ENCODE measurements at places on chromosomes 2 and 18.

GRCh38 chr2:120622886-120623753 is 112.5 kb upstream of the GLI2 start:
- DNase-seq: no peak

- no peak for DNase-seq
These were observed 98.3 kb downstream of the MYCN start for GRCh38 chr2:16038621-16039020.

DNA sequence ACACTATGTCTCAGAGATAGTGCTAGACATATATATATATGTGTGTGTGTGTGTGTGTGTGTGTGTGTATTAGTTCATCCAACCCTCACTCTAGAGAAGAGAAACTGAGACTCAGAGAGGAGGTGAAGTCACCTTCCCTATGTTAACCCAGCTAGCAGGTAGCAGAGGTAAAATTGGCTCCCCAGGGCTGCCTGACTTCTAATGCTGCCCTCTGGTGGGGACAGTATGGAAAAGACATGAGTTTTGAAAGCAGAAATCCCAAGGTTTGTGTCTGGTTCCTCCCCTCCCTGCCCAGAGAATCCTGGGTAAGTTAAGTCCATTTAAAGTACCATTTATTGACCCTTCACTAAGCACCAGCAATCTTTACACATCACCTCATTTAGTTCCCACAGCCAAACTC is 137.7 kb downstream of the THNSL2 start:
- no peak for DNase-seq

DNA sequence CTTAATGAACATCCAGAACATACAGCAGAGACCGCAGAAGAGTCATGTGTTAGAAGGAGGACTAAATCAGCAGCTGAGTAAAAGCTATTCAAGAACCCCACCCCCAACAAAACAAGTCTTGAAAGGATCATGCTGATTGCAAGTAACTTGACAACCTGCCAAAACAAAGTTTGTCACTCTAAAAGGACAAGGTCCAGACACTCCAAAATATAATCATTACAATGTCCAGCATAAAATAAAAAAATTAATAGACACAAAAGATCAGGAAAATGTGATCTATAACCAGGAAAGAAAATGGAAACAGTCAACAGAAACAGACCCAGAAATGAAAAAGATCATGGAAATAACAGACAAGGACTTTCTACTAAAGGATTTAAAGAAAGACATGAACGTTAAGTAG is 28.5 kb downstream of the CCDC88A start:
- no peak for DNase-seq

GRCh38 chr2:159090514-159091201 is 122.2 kb downstream of the TANC1 start:
- no peak for DNase-seq

GRCh38 chr2:196160101-196160500 is 11.3 kb downstream of the STK17B start:
- DNase-seq: no peak

- DNase-seq: no peak
These were observed 109.1 kb downstream of the CYP26B1 start for GRCh38 chr2:72038524-72038923.

DNA sequence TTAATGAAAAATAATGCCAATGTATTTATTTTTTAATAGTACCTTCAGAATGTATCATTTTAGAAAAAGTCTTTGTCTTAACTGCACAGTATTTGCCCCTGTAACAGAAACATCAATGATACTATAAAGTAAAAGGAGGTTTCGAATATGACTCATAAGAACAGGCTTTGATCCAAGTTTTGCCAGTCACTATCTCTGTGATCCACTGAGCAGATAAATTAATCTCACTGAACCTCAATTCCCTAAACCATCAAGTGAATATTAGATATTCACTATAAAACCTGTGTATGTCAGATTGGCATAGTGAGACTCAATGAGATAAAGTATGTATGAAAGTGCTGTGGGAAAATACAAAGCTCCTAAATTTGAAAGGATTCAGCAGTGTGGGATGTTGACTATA is 292.1 kb downstream of the EXOC6B start:
- DNase-seq: no peak

GRCh38 chr2:25437881-25438662 is 96.3 kb upstream of the DNMT3A start:
- no peak for DNase-seq

- DNase-seq: no peak
These were observed 129.6 kb upstream of the NOL4 start for GRCh38 chr18:34354351-34354750.

- DNase-seq: no peak
These were observed 274.7 kb downstream of the RNF144A start for GRCh38 chr2:7191932-7192331.

- no peak for DNase-seq
These were observed 28.3 kb downstream of the DRC1 start for GRCh38 chr2:26429779-26430578.

DNA sequence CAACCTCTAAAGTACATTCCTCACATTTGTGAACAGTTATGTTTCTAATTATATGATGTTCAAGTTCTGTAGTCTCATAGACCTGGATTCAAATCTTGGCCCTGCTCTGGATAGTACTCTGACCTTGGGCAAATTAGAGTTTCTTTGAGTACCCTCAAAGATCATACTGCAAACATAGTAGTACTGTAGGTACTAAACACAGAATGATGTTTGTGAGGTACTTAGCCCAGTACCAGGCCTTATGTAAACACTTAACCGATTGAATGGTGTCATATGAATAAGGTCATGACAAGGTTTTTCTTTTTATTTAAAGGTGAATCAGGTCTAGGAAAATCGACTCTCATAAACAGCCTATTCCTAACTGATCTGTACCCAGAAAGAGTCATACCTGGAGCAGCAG is 19.1 kb downstream of the SEPTIN2 start:
- DNase-seq: no peak

DNA sequence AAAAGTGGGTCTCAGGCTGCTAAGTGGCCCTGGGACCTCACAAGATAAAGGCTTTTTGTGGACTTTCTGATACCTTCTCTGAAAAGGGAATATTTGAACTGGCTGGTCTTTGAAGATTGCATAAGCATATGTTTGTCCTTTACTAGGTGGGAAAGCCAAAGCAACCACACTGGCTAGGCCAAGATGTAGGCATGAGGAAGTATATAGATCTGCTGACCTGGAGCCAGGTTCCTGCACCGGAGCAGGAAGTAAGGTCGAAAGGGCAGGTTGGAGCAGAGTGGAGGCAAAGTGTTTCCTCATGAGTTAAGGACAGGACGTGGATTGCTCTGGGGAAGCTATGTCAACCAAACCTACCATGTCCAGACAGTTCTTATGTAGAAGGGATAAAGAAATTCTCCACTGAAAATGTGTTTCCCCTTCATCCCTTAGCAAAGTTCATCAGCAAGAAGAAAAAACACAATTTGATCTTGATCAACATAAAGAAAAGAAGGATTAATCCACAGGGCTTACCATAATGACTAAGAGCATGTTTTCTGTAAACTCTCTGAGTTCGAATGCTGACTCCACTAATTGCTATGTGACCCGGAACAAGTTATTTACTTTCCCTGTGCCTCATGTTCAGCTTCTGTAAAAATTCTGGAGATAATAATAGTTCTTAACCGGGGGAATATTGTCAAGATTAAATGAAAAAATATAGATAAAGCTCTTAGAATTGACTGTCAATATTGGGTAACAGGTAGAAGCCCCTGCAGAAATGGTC is 156.1 kb upstream of the SRD5A2 start:
- no peak for DNase-seq

GRCh38 chr18:63234432-63234831 is 85.1 kb downstream of the BCL2 start:
- no peak for DNase-seq

DNA sequence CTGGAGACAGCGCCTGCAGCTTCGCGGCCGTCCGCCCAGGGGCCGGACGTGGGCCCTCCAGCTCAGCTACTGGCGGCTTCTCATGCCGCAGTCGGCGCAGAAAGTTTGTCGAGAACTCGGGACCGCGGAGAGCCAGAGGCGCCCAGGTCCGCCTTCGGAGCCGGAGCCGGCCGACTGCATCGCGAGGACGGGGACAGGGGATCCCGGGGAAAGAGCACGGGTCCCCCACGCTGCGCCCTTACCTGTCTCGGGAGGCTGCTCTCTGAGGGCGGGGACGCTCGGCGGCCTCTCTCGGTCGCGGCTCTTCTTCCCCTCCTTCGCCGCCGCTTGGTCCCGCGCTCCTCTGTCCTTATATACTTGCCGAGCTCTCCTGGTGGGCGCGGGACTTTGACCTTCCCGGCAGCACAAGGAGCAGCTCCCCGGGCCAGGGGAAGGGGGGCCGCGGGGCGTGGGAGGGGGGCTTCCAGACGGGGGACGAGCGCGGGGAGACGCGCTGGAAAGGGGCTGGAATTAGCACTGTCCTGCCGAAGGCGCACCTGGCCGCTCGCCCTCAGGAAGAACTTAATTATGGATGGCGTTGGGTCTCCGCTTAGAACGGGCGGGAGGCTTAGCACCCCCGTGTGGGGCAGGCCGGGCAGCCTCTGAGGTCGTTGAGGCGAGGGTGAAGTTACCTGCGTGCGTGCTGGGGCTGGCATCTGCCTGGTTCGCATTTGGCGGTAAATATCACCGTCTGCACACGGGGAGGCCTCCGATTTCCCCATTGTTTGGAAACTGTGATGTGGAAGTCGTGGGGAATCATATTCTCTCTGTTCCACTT is at the start of gene POMC:
TSS of gene POMC (minus strand) at position 325 of the 817 bp plus-strand sequence. CDS start 3,808 bp downstream, outside the sequence.
- DNase-seq: peak; percentile 5

DNA sequence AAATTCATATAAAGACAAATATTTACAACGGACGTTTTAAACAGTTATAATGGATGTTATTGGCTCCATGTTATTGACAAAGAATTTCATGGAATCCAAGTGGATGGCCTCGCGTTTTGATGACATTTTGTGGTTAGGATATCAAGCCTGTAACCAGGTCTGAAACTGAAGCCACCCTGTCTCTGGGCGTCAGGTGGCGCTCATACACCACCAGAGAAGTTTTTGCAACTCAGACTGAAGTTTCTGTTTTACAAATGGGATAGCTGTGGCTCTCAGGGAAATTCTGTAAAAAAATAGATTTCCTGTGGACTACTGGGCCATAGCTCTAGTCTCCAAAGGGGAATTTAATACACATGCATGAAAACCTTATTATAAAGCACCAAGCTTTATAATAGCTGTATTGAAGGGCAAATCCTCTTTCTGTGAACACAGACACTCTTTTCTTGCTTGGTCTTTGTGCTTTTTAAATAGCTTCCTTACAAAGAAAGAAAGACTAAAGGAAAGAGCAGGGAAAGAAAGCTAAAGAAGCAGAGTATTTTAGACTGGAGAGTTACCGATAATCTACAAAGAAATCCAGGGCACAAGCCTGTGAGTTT is 86.7 kb downstream of the C18orf54 start:
- no peak for DNase-seq

- no peak for DNase-seq
These were observed 573.2 kb downstream of the ZEB2 start for GRCh38 chr2:143946436-143947391.

DNA sequence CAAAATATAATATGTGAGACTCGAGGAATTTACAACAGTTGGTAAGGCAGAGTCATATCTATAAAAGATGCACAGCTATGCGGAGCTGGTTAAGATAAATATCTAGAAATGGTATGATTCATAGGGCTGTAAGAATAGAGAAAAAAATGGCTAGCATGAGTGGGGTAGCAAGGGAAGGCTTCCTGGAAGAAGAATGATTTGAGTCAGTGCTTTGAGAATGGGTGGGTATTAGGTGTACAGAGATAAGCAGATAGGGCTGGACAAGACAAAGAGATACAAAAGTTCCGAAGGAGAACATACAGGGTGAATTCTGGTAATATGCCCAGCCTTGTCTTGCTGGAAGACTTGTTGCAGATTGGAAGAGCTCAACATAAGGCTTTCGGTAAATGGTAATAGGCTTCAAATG is 291.5 kb upstream of the CCDC68 start:
- no peak for DNase-seq

DNA sequence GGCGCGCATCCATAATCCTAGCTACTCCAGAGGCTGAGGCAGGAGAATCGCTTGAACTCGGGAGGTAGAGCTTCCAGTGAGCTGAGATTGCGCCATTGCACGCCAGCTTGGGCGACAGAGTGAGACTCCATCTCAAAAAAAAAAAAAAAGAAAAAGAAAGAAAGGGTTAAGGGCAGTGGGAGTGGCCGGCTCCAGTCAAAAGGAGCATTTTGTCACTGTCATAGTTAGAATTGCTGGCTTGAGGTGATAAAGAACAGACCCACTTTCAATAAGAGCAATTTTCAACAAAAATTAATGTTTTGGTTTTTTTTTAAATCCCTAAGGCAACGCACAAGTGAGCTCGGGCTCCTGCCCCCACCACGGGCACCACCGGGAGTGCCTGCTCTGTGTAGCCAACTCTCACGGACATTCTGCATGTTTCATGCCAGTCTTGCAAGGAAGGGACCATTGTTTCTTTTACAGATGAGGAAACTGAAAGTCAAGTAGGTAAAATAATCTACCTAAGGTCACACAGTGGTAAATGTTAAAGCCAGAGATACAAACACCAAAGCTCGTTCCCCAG is 8.5 kb downstream of the CIB4 start:
- DNase-seq: no peak

DNA sequence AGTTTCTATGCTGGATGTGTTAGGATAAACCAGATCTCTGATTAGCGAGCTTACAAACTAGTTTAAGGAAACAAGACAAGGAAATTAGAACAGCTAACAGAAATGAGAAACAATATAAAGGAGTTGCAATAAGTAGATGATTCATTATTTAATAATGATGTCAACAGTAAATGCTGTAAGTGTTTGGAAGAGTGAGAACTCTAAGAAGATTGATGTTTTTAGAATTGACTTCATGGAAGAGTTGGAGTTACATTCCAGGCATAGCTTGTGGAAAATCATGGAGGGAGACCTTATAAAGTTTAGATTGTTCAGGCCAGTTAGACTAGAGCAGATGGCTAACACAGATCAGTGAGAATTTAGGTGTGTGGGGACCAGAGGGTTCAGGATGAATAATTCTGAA is 32.6 kb downstream of the PPP1R1C start:
- DNase-seq: no peak

DNA sequence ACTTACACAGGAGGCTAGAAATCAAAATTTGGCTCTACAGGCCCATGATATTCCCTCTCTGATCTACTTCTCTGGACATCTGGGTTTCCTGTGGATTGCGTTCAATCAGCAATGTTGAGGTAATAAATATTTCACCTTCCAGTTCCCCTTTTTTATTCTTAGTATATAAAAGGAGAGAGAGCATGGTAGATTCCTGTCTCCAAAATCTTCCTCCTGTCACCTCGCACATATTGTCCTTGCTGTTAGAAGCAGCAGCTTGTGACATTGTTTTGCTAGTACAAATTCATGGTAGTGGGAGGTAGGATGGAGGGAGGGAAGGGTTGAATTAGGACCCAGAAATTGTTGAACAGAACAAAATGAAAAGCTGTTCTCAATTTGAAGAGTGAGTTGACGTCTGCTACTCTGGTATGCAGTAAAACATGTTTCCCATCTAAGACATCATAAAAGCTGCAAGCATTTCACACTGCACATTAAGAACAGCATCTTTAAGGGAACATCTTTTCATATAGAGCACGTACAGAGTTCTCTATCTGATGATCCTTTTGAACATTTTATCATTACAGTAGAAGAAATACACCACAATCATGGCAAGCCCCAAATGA is 156.4 kb downstream of the RDH14 start:
- DNase-seq: no peak
